ENCODE measurements at places on chromosomes 5 and 9.

DNA sequence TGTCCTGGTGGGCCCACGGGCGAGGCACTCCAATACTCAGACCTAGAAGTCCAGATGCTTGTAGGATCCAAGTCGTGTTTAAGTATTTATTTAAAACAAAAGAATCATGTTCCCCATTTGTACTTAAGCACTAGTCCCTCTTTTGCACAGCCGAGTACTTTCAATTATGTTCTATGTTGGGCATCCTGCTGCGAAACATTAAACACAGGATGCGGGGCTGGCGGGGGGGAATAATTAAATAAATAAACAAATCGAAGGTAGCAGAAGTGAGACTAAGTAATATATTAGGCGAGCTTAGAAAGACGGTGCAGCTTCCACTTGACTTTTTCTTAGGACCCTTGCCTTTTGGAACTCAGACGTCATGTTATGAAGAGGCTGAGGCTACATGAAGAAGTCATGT lies 1129.2 kb upstream of the ACO1 start:
- DNase-seq: no peak

DNA sequence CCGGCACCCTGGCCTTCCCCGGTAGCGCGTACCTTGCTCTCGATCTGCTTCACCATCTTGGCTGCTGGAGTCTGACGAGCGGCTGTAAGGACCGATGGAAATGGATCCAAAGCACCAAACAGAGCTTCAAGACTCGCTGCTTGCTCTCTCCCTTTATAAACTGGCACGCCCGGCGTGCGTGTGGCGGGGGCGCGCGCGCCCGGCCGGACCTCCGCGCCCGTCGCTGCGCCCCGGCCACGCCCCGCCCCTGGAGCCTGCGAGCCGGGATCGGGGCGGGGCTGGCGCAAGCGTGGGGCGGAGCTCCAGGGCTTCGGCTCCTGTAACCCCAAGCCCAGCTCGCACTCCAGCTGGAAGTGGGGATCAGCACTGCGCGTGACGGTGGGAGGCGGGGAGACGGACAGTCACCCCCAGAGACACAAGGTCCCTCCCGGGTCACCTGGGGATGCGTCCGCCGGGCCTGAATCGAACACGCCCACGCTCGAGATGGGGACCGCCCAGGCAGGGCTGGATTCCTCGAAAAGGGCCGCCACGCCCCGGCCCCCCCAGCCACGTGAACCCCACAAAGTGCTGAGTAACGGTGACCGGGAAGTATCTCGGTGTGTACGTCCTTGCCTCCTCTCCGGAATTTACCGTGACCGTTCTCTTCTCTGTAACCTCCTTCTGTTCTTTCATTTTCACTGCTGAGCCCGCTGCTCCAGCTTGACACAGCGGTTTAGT lies at the start of gene TXN:
Gene TXN (minus strand): TSS at position 128 of the 717 bp plus-strand sequence. CDS start 72 bp downstream, at position 56.
- peak; percentile 85 for DNase-seq

GRCh38 chr9:114446672-114447450 lies 58.4 kb downstream of the WHRN start:
- DNase-seq: no peak

DNA sequence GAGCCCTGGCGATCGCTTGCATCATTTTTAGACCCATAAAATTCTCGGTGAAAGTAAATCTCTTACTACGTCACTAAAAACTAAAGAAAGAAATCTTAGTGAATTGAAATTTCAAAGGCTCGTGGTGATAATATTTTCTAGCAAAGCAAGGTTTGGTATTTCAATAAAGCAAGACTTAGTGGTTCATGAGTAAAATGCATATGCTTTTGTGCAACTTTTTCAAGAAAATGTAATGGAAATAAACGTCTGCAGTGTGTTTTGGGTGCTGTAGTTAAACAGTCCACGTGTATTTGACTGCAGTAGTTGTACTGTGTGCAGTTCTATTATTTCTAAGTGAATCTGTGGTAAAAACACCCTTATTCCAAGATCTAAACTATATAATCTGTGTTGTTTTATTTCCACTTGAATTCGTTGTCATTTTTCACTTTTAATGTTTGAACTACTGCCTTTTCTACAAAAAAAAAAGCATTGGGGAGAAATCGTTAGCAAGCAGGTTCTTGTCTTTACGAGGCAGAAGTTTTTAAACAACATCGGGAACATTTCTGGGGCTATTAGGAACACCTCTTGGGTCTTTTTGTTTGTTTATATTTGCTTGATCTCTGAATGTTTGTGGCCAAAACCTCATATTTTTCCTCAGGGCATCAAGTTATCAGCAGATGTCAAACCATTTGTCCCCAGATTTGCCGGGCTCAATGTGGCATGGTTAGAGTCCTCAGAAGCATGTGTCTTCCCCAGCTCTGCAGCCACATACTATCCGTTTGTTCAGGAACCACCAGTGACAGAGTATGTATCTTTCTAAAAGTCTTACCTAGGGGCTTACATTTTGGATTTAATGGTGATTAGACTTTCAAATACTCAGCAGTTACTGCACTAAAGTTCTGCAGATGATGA lies 960 bp downstream of the SECISBP2 start:
- no peak for DNase-seq

GRCh38 chr9:136292591-136293448 lies 11.1 kb downstream of the CCDC187 start:
- no peak for DNase-seq

DNA sequence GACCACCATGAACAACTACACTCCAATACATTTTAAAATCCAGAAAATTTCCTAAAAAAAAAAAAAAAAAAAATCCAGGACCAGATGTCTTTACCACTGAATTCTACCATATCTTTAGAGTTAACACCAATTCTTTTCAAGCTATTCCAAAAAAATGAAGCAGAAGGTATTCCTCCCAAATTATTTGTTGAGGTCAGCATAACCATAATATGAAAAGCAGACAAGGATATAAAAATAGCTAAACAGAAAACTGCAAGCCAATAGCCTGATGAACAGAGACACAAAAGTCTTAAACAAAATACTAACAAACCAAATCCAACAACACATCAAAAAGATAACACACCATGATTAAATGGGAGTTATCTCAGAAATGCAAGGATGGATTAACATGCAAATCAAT lies 695.4 kb downstream of the PTPRD start:
- no peak for DNase-seq

DNA sequence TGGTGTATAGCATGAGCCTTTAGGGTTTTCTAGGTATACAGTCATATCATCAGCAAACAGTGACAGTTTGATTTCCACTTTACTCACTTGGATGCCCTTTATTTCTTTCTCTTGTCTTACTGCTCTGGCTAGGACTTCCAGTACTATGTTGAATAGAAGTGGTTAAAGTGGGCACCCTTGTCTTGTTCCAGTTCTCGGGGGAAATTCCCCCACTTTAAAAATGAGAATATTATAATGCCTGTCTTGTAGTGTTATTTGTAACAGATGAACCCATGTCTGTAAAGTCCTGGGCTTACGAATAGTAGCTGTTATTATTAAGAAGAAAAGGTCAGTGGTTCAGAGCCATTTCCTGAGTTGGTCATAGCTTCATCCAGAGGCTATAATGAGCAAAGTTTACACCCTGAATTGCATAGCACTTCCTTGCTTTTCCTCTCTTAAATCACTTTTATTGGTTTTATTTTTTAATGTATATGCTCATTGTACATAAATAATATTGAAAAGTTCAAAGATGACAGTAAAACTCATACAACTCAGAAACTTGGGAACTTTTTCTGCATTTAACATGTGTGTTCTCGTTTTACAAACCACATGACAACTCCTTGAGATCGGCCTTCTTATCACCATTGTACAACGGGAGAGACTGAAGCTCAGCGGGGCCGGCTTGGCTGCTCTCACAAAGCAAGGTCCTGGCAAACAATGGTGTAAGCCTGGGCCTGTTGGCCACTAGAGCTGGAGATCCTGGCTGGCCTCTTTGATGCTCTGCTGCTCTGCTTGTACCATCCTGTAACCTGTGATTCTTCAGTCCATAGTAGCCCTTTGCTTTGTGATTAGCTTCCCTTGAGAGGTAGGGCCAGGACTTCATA lies 85.2 kb downstream of the CYFIP2 start:
- no peak for DNase-seq

GRCh38 chr9:421896-422295 lies 207.2 kb downstream of the DOCK8 start:
- DNase-seq: no peak

DNA sequence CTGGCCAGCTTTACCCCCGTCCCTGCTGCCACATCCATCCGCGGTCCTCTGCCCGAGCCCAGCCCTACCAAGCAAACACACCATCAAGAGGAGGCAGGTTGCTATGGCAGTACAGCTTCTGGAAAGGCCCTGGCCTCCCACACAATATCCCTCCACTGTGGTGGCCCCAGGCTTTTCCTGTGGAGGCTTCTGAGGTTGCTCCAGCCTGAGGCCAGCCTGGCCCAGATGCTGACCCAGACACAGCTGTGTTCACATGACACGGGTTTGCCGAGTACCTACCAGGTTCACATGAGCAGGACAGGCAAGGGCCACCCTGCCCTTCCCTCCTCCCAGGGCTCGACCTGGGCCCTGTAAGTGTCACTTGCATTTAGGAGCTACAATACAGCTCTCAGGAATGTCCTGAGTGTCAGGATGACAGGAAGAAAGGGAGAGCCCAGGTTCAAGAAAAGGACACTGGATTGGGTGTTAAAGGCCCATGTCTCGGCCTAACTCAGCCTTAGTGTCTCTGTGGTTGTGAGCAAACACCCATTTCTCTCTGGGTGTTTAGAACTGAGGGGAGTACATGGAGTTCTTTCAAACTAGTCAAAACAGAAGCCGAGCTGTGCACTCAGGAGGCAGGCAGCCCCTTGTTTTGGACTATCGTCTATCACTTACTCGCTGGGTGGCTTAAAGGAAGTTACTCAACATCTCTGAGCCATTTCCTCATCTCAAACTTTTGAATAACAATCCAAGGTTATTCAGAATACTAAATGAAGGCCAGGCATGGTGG lies 40.2 kb downstream of the NAIF1 start:
- no peak for DNase-seq

GRCh38 chr9:134592018-134592818 lies 49.4 kb upstream of the COL5A1 start:
- DNase-seq: no peak

DNA sequence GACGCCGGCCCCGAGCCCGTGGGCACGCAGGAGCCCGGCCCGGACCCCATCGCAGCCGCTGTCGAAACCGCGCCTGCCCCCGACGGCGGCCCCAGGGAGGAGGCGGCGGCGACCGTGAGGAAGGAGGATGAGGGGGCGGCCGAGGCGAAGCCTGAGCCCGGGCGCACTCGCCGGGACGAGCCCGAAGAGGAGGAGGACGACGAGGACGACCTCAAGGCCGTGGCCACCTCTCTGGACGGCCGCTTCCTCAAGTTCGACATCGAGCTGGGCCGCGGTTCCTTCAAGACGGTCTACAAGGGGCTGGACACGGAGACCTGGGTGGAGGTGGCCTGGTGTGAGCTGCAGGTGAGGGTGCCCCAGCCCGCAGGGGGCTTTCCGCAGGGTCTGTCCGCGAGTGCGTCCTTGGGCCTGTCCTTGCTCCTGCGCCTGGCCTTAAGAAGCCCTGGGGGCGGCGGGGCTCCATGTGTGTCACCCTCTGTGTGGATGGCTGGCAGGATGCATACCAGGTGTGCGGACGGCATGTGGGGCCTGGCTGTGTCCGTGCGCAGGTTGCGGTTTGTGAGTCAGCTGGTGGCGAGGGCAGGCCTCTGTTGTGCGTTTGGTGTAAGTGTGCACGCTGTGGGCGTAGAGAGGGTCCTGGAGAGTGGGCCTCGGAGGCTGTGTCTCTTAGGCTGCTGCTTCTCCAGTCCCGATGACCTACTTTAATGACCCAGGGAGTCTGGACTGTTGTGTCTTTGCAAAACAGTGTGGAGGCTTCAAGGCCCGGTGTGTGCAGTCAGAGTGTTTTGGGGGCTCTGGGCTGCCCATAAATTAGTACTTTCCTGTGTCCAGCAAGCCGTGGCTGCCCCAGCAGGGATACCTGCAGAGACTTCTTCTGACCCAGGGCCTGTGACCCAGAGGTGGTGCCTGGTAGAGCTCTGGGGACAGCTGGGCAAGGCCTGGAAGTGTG lies 1.6 kb downstream of the WNK2 start:
- DNase-seq: no peak

DNA sequence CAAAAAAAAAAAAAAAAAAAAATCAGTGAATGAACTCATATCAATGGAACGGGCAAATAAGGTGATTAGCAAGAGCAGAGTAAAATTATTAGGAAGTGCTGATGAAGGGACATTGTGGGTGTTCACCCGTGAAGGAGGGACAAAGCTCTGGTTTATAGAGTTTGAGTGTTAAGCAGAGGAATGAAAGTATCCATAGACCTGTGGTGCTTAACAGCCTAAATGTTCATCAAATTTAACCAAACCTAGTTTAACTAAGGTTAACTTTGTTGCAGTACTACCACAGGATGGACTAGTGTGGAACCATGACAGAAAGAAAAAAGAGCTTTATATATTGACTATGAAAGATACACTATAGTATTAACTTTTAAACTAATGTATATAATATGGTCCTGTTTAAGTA lies 44.1 kb upstream of the TNFAIP8 start:
- no peak for DNase-seq

DNA sequence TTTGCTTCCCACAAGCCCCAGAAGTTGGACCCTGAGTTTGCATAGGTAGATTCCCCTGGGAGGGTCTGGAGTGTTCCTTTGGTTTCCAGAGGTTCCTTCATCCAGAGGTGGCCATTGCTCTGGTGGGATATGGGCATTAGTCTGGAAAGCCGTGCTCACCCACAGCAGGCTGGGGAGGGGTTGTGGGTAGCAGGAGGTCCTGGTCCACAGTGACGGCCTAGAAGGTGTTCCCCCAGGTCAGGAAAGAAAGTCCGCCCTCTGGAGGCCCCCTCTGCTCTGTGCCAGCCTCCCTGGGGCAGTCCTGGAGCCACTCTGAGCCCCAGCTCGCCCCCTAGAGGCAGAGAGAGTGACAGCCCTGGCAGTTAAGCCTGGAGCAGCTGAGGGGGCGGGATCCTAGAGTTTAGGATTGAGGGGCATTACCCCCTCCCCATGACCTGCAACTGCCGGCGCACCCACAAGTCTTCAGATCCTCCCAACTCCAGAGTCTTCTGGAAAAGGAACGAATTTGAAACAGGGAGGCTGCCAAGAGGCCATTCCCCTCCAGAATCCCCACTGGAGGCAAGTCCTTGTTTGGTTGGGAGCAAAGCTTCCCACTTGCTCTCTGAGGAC lies 36.8 kb downstream of the NDST1 start:
- peak; percentile 91 for DNase-seq

DNA sequence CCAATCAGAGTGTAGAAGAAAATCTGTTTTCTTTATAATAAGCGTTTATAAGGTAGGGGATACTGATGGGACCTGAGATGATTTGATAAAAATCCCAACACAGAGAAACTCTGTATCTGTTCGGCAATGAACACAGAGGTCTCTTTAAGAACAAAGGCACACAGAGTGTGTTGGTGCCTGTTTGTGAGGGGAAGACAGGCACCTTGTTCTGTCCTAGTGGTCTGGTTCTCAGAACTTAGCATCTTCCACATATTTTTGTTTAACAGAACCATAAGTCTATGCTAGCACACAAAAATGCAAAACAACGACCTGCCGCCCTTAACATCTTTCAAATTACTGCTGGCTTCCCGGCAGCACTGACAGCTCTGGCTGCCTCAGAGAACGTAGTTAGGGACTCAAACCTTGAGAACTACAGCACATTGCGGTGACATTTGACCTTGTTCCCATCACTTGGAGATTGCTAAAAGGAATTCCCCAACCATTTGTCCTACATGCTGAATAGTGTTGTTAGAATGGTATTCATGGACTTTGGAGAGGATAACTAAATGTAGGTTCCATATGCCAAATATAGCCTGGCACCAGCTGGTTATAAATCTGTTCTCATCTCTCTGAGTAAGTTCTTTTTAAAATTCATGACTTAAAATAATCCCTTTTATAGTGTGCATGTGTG lies 871.7 kb upstream of the TYRP1 start:
- DNase-seq: no peak
